ENCODE measurements at places on chromosomes 2 and 18. TPM values are rescaled to one million over a fixed set of nuclear protein-coding genes. Genes with fewer than 3 reads are reported as not detected.

- DNase-seq, result no peak
Measured at GRCh38 chr18:27948986-27949385, 227.9 kb downstream of the CDH2 start.

- DNase-seq, result no peak
Measured at GRCh38 chr18:47871288-47871687, 59.2 kb downstream of the SMAD2 start.

DNA sequence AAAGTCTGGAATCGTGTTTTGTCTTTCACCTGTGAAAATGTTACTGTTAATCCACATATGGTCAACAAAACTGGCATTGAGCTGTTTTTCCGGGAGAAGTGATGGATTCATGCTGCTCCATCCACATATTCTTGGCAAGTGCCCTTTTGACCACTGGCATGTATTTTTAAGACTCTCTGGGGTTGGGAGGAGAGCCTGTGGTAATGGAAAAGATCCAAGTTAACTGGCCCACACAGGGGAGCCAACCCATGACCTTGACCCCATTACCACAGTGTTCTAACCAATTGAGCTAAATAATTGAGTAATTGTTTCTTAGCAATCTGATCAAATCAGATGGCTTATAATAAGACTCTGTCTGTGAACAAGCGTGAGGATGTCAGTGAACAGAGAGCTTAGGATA lies 296.2 kb upstream of the NRP2 start:
- DNase-seq, result no peak

DNA sequence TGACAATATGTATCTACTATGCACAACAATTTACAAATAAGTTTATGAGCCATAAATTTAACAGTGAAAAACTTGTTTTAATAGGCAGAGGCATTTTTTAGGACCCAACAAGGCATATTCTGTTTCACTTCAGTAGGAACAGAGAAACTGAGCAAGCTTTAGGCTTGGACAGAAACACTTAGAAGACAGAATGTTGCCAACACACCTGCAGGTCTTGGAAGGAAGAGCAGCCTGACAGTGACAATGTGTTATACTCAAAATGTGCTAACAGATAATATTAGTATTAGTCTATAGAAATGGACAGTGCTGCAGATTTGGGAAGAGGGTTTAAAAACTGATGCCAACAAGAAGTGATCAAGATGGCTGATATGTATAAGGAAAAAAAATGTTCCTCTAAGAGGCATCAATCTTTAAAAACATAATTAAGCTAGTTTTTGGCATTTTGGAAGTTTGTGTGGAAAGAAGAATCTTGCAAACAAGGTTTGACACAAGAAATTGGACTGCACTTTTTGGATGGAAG lies 297.1 kb upstream of the FSIP2 start:
- DNase-seq, result no peak

- no peak for DNase-seq
Measured at GRCh38 chr2:141399270-141399669, 731.5 kb downstream of the LRP1B start.

GRCh38 chr2:205698286-205699268 lies 16.3 kb downstream of the NRP2 start:
- DNase-seq, result no peak

DNA sequence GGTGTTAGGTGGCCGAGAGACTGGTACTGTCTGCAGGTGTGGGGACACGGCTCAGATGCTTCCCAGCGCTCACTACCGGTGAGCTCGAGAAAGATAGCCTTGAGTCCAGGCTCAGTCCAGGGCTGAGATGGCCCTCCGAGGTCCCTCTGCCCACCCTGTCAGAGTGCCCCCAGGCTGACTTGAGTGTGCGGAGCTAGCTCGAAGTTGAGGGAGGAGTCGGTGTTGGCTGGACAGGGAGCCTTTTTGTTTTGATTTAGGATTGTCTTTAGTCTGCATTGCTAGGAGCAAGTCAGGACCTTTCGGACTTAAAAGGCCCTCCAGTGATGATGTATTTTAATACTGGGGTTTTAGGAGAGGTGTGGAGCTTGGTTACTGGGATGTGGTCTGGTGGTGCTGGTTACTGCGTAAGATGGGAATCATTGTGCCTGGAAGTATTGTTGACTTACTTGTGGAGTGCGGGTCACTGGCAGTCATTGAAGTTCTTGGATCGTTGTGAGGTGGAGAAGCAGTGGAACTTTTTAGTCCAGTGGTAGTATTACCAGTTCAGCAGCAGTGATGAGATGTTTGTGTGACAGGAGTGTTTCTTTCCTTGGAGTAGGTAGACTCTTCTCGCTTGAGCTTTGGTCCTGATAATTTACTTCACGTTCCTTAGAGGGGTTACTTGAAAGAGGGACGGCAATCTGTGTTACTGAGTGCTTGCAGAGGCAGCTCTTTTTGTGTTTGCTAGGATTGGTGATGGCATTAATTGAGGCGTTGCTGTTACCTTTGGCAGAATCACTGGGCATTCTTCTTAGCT lies 633 bp downstream of the KIAA1328 start:
- no peak for DNase-seq

DNA sequence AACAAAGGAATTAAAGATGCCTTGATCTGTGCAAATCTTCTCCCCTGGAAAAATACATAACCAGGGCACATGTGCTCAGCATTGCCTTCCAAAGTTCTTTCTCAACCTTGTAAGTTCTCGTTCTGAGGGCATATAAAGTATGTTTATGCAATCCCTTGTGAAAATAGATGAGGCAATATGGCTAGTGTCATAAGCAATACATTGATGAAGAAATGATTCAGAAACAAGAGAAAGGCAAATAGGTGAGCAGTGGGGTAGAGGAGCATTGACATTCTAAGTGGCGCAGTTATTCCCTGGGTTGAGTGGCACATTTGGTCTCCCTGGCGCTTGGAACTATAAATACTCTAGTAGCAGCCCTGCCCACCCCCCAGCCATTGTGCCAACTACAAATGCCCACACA lies 57.4 kb upstream of the PGAP1 start:
- DNase-seq, result no peak

DNA sequence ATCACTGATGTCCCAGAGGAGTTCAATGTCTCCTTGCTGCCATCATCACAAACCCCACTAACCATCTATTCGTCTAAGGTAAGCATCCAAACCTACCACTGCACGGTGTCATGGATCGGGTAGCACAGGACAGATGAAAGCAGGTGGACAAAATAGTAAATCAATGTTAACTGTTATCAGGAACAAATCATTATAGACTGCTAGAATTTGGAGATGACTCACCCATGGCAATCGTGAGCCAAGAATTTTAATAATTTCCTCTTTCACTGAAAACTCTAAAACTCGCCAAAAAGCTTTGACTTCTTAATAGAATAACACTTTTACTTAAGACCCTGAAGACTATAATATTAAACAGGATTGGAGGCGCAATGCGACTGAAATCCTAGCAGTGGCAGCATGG lies 33.7 kb upstream of the BZW1 start:
- no peak for DNase-seq

LDLRAD4 gene
- total RNA-seq, result 3.4 TPM

L3MBTL4 gene
- total RNA-seq, result 8.0 TPM

All from progenitor cell of endocrine pancreas (in vitro differentiated cells).